Kidney (tissue), 22 donors: ENCODE measurements at places on chromosomes 1 and 21. TPM values are rescaled to one million over a fixed set of nuclear protein-coding genes. Genes with fewer than 3 reads are reported as not detected.
A peak's percentile ranks its signal among the peaks of the same experiment; 100 is the strongest.

The ADAMTS5 gene
- 10.6 TPM for total RNA-seq

The KCNE2 gene
- not detected for total RNA-seq

The BRINP3 gene
- total RNA-seq: 1.8 TPM

The OR2L3 gene
- total RNA-seq: not detected

- DNase-seq: peak; percentile 81
- peaks cover 3% of the 10 kb centered on the region for H3K27me3 ChIP-seq
- H3K27ac ChIP-seq: no peak overlapping the region
- no peaks in the 10 kb centered on the region for H3K36me3 ChIP-seq
- H3K4me1 ChIP-seq: no peaks in the 10 kb centered on the region
- H3K4me3 ChIP-seq: peak overlapping the region; percentile 55
Observed at GRCh38 chr1:201648907-201649721, 110.2 kb downstream of the NAV1 start.

GRCh38 chr1:9361630-9362260 is 69.1 kb downstream of the SPSB1 start:
- H3K4me3 ChIP-seq: no peak overlapping the region
- H3K36me3 ChIP-seq: no peaks in the 10 kb centered on the region
- no peak overlapping the region for H3K27ac ChIP-seq

GRCh38 chr1:167629681-167630567 is at the start of gene RCSD1:
Gene RCSD1, plus strand, starts transcription at chr1:167630232. Its CDS starts 192 bp downstream, at chr1:167630424.
- peak within 1 kb of the TSS; percentile 64 for H3K4me3 ChIP-seq
- H3K36me3 ChIP-seq: no peaks in the 10 kb centered on the region
- DNase-seq: peak; percentile 39
- H3K27me3 ChIP-seq: no peaks in the 10 kb centered on the region
- H3K27ac ChIP-seq: peak within 1 kb of the TSS; percentile 78

GRCh38 chr1:92484472-92485380 is 2.0 kb downstream of the GFI1 start:
- H3K36me3 ChIP-seq: no peaks in the 10 kb centered on the region
- peaks cover 66% of the 10 kb centered on the region for H3K27me3 ChIP-seq
- H3K4me1 ChIP-seq: peaks cover 14% of the 10 kb centered on the region

DNA sequence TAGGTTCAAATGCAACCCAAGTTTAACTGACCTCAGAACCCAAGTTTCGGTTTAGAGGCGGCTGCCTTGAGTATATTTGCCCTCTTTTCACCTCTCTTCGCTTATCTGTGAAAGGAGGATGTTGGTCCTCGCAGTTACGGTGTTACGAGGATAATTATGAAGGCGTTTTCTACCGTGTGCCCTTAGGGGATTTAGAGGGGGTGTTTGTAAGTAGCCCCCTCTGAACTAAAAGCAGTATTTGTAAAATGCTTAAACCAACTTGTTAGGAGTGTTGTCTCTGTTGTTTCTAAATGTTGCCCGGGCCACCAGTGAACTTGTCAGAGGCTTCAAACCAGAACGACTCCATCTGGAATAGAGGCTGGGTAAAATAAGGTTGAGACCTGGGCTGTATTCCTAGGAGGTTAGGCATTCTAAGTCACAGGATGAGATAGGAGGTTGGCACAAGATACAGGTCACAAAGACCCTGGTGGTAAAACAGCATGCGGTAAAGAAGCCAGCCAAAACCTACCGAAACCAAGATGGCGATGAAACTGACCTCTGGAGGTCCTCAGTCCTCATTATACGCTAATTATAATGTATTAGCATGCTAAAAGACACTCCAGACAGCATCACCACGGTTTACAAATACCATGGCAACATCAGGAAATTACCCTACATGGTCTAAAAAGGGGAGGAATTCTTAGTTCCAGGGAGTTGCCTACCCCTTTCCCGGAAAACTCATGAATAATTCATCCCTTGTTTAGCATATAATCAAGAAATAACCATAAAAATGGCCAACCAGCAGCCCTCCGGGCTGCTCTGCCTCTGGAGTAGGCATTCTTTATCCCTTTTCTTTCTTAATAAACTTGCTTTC is 1.0 kb upstream of the PSRC1 start:
- DNase-seq: no peak
- no peaks in the 10 kb centered on the region for H3K4me1 ChIP-seq
- no peaks in the 10 kb centered on the region for H3K36me3 ChIP-seq
- peak overlapping the region; percentile 77 for H3K27ac ChIP-seq
- H3K27me3 ChIP-seq: no peaks in the 10 kb centered on the region

DNA sequence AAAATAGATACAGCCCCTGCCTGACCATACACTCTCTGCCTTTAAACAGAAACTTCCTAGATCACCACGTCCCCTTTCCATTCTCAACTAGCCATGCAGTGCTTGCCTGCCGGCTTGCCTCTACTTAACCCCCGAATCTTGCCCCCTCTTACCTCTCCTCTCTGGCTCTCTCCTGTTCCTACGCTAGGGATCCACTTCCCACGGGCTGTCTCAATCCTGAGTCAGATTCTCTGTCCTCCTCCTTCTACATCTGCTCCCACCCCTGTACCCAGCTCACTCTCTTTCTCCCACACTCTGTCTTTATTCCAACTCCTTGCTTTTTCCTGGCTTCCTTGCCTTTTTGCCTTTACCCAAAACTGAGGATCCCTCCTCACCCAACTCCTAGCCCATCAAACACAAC is 29.3 kb downstream of the ATF3 start:
- H3K36me3 ChIP-seq: no peaks in the 10 kb centered on the region
- H3K27ac ChIP-seq: peak overlapping the region; percentile 56
- H3K4me3 ChIP-seq: no peak overlapping the region

- peak; percentile 90 for DNase-seq
- no peaks in the 10 kb centered on the region for H3K4me1 ChIP-seq
- peak overlapping the region; percentile 69 for H3K27ac ChIP-seq
- no peak overlapping the region for H3K4me3 ChIP-seq
Observed at GRCh38 chr1:221718381-221719277, 23.3 kb downstream of the DUSP10 start.

DNA sequence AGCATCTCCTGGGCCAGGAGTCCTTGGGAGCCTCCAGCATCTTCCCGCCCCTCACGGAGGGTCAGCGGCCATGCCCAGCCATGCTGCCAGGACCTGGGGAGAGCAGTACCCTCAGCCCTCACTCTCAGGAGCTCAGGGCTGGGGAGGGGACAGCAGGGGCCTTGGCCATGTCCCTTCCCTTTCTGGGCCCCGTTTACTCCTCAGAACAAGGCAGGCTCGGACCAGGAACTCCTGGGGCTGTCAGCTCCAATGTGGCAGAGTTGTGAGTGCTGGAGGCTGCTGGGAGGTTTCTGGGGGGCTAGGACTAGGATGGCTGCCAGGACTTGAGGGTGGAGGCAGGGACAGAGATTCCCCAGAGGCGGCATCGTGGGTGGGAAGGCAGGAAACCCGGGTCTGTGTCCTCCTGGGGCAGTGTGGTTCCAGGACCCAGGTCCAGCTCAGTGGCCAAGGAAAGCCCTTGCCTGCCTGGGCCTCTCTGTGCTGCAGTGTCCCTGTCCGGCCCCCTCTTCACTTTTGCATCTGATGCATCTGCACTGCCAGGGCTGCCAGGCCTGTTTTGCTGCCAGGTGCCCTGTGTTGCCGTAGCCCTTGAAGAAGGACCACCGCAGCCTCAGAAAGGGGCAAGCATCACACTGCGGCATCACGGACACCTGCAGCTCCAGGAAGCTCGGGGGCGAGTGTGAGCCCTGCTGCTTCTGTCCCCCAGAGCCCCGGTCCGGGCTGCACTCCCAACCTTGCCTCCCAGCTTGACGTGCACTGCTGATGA is 223.9 kb downstream of the CAMTA1 start:
- H3K27ac ChIP-seq: no peak overlapping the region
- no peaks in the 10 kb centered on the region for H3K4me1 ChIP-seq
- no peak overlapping the region for H3K4me3 ChIP-seq
- no peaks in the 10 kb centered on the region for H3K36me3 ChIP-seq
- no peak for DNase-seq

GRCh38 chr1:145906954-145907753 is 2.7 kb downstream of the ITGA10 start:
- H3K27me3 ChIP-seq: no peaks in the 10 kb centered on the region
- no peak for DNase-seq
- H3K4me3 ChIP-seq: no peak overlapping the region

DNA sequence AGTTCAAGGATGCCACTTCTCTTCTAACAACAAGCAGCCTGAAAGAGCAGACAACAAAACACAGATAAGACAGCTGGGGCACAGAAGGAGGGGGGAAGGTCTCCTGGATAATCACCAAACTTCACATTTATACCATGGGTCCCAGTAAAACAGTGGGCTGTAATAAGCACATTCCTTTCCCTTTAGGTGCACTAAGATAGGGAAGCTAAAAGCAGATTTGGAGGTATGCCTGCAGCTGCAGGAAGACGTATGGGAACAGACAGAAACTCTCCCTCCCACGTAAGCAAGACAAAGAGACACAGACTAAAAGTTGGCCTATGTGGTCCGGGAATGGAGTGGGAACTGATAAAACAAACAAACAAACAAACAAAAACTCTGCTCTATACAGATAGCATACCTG is 612.1 kb downstream of the MRPL39 start:
- H3K4me3 ChIP-seq: no peak overlapping the region
- no peaks in the 10 kb centered on the region for H3K36me3 ChIP-seq
- H3K27ac ChIP-seq: no peak overlapping the region
- no peaks in the 10 kb centered on the region for H3K27me3 ChIP-seq
- no peaks in the 10 kb centered on the region for H3K4me1 ChIP-seq

- H3K4me3 ChIP-seq: no peak overlapping the region
- DNase-seq: no peak
- H3K4me1 ChIP-seq: no peaks in the 10 kb centered on the region
- H3K27me3 ChIP-seq: no peaks in the 10 kb centered on the region
Observed at GRCh38 chr1:39418236-39418635, 73.2 kb upstream of the BMP8A start.

- no peak for DNase-seq
- no peak overlapping the region for H3K4me3 ChIP-seq
- H3K27ac ChIP-seq: no peak overlapping the region
- no peaks in the 10 kb centered on the region for H3K4me1 ChIP-seq
Observed at GRCh38 chr1:92968138-92969032, 7.1 kb upstream of the DIPK1A start.

GRCh38 chr1:207218512-207219362 is 102.7 kb upstream of the CD55 start:
- no peaks in the 10 kb centered on the region for H3K27me3 ChIP-seq
- H3K27ac ChIP-seq: no peak overlapping the region
- no peaks in the 10 kb centered on the region for H3K36me3 ChIP-seq
- peaks cover 4% of the 10 kb centered on the region for H3K4me1 ChIP-seq

- H3K4me1 ChIP-seq: no peaks in the 10 kb centered on the region
- H3K27me3 ChIP-seq: no peaks in the 10 kb centered on the region
Observed at GRCh38 chr21:23921670-23922418, 1685.4 kb downstream of the MRPL39 start.

DNA sequence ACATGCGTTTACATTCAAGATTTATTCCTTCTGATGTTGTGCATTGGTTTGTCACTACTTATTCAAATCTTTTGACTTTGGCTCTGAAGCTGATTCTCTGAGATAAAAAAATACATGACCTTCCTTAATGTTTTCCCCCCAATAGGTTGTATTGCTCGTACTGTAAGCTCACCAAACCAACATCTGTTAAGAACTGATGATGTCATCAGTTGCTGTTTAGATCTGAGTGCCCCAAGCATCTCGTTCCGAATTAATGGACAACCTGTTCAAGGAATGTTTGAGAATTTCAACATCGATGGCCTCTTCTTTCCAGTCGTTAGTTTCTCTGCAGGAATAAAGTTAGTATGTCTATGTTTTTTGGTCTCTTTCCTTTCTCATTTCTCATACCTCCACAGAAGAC is 390.2 kb downstream of the ZP4 start:
- H3K4me1 ChIP-seq: no peaks in the 10 kb centered on the region
- H3K27ac ChIP-seq: no peak overlapping the region
- DNase-seq: no peak
- no peaks in the 10 kb centered on the region for H3K27me3 ChIP-seq

DNA sequence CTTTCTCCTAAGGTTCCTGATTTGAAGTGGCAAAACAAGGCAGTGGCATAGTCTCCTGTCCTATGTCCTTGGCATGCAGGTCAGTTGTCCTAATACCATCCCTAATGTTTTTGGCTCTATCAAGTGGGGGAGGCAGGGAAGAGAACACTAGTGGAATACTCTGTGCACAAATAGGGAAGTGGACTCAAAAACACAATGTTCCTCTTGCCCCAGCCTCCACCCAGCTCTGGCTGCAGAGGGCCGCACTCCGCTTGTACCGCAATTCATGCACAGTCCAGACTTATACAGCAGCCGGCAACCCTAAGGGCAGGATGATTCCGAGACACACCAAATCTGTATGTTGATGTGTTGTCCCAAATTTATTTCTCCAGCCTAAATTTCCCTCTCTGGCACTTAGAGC is 14.5 kb downstream of the PLEKHO1 start:
- peaks cover 9% of the 10 kb centered on the region for H3K4me1 ChIP-seq
- no peak overlapping the region for H3K4me3 ChIP-seq
- no peaks in the 10 kb centered on the region for H3K36me3 ChIP-seq
- H3K27me3 ChIP-seq: no peaks in the 10 kb centered on the region
- no peak overlapping the region for H3K27ac ChIP-seq

GRCh38 chr1:18470671-18471355 is 9.9 kb upstream of the KLHDC7A start:
- H3K27ac ChIP-seq: no peak overlapping the region
- no peaks in the 10 kb centered on the region for H3K36me3 ChIP-seq
- no peaks in the 10 kb centered on the region for H3K27me3 ChIP-seq

DNA sequence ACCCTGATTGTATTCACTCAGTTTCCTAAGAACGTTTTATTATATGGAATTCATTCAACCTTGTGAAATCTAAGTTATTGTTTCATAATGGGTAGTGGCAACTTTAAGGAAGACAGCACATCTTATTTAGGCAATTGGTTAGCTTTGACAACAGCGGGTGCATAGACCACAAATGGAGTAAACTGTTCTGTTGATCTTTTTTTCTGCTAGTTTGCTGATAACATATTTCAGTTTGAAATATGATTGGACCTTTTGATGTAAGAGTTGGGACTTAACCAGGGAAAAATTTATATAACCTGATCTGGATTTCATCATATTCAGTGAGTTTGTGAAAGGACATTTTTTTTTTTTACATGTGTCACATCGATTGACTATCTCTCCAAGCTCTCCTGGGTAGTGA is 151.7 kb downstream of the HLX start:
- no peak overlapping the region for H3K27ac ChIP-seq
- no peaks in the 10 kb centered on the region for H3K27me3 ChIP-seq
- H3K4me1 ChIP-seq: no peaks in the 10 kb centered on the region
- H3K36me3 ChIP-seq: no peaks in the 10 kb centered on the region
- DNase-seq: no peak

DNA sequence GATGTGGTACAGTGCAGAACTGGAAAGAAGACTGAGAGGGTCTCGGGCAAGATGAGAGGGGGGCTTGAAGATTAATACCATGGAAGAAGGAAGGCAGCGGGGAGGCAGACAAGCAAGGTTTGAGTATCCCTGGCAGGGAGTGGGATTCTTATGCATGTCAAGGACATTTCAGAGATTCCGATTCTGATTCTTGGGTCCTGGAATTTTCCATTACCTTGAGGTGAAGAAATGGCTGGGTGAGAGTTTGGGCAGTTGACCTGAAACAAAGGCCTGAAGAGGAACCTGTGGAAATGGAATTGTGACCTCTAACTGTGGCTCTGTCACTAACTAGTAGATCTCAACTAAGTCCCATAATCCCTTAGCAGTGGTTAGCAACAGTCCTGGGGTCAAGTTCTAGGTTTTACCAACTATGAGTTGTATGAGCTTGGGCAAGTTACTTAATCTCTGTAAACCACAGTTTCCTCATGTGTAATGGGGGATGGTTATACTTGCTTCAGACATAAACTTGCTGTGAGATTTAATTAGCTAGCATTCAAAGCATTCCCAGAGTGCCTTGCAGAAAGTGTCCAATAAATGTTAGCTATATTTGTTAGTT is 8.6 kb upstream of the ACTN2 start:
- H3K4me3 ChIP-seq: no peak overlapping the region
- DNase-seq: no peak
- no peaks in the 10 kb centered on the region for H3K27me3 ChIP-seq
- H3K4me1 ChIP-seq: no peaks in the 10 kb centered on the region
- H3K36me3 ChIP-seq: no peaks in the 10 kb centered on the region
- no peak overlapping the region for H3K27ac ChIP-seq
